ENCODE measurements at places on chromosomes 5 and 9.

GRCh38 chr5:178531786-178532185 is 58.4 kb downstream of the COL23A1 start:
- no peak for DNase-seq

- DNase-seq, result peak; percentile 62
Measured at GRCh38 chr5:134525683-134526482, 413 bp downstream of the JADE2 start.

GRCh38 chr5:172988276-172988675 is 4.7 kb downstream of the ATP6V0E1 start:
- no peak for DNase-seq

DNA sequence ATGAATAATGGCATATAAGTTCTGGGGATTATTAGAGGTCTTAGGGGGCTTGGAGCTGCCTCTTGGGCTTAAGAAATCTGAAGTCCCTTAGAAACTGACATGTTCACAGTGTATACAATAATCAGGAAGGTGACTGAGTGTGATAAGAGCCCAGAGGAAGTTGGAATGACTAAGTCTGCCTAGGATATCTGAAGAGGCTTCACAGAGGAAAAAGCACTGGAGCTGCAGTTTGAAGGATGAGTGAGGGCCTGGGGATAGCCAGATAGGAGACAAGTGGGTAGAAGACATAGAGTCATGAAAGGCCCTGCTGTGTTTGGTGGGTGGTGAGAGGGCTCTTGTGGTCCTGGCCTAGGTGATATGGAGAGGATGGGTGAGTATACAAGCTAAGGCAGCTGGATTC is 8.8 kb downstream of the NEUROG1 start:
- no peak for DNase-seq

GRCh38 chr5:133274597-133274935 is 222.8 kb downstream of the HSPA4 start:
- no peak for DNase-seq

DNA sequence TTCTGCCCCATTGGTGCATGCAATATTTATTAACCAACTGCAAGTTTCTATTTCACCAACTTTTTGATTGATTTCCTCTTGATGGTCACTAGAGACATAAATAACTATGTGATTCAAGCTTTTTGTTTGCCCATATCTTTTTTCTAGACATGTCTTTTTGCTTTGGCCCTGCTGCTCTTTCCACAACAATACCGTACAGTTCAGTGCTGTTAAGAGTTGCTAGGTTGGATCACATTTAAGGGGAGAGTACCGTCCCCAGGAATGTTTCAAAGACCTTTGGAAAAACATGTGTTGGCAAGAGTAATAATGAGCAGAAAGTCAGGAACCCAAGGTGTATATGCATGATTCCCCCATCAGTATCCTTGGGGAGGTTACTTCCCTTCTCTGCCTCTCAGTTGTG is 268.8 kb upstream of the RFX3 start:
- DNase-seq, result no peak

DNA sequence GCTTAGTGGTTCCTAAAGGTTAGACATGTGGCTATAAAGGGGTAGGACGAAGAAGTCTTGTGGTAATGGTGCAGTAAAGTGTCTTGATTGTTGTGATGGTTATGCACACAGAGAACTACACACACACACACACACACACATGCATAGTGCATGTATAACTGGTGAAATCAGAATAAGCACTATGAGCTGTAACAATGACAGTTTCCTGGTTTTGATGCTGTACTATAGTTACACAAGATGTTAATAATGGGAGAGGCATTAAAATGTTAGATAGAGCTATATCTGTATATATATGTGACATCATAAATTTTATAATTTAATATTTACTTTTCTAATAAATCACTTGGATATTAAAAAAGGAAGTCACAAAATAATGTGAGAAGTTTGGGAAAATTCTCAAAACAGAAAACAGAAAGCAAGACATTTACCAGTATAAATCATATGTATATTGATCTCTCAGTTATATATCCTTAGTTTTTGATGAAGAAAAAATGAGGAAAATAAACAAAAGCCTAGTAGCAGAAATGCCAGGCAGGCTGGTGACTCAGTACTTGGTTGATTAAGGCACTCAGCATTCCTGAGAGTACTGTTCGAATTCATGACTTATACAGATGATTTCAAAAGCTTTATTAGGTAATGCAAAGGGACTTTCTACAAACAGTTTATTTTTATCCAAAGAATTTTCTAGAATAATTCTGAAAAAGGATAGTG is 350.5 kb upstream of the DAB2 start:
- DNase-seq, result no peak

- DNase-seq, result no peak
Measured at GRCh38 chr5:73911761-73912393, 285.9 kb downstream of the ARHGEF28 start.

- no peak for DNase-seq
Measured at GRCh38 chr5:79059674-79060073, 9.8 kb downstream of the DMGDH start.

DNA sequence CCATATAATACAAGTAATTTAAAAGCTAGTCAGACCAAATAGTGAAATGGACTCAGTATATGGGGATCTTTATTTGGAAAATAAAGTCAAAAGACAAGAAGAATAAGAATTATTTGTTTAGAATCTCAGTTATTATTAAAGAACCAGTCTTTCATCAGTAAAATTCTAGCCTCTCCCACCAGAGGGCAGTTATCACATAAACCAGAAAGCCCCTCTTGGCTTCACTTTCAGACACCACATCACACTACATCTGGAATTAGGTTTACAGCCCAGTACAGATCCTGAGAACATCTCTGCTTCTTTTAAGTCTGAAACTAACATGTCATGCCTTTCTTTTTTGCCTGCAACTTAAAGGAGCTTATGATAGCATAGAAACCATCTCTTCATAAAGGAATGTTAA is 12.2 kb upstream of the HSPB3 start:
- no peak for DNase-seq

GRCh38 chr9:92637326-92637725 is 32.6 kb downstream of the IPPK start:
- no peak for DNase-seq

DNA sequence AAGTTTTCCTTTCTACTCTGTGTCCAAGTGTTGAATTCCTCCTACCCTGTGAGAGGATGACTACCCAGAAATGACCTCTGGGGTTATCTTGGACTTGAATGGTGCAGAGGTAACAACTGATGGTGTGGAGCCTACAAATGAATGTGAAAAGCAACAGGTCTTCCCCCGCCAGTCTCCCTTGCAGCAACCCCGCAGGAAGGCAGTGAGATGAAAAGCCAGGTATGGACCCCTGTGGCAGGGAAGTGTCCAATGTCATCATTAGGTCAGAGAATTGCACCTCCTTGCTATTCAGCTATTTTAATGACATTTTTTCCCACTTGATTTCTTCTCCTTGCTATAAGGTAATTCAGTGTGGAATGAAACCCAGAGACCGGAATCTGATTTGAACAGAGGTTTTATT is 58.5 kb downstream of the MAT2B start:
- no peak for DNase-seq

- no peak for DNase-seq
Measured at GRCh38 chr5:72917371-72917776, 38.5 kb upstream of the FCHO2 start.

- DNase-seq, result no peak
Measured at GRCh38 chr9:134627417-134628353, 13.9 kb upstream of the COL5A1 start.

GRCh38 chr5:100762108-100762507 is 141.0 kb downstream of the ST8SIA4 start:
- DNase-seq, result no peak

DNA sequence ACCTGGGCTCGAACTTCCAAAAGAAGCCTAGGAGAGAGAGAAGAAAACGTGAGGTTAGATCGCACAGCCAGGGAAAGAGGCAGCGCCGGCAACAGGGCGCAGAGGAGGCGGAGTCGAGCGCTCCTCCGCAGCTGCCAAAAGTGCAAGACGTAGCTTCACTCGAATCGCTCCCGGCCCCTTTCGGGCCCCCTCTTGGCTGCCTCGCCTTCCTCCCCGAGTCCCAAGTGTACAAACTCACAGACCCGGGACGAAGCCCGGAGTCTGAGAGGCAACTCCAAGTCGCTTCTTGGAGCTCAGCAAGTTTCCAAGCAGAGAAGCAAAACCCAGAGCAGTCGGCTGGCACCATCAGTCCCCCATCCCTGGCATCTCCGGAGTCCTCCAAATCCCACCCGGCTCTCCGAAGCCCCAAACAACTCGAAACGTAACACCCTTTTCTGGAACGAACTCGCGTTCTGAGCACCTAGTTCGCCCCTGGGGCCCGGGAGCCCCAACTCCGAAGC is 1.2 kb downstream of the MIER3 start:
- peak; percentile 19 for DNase-seq

DNA sequence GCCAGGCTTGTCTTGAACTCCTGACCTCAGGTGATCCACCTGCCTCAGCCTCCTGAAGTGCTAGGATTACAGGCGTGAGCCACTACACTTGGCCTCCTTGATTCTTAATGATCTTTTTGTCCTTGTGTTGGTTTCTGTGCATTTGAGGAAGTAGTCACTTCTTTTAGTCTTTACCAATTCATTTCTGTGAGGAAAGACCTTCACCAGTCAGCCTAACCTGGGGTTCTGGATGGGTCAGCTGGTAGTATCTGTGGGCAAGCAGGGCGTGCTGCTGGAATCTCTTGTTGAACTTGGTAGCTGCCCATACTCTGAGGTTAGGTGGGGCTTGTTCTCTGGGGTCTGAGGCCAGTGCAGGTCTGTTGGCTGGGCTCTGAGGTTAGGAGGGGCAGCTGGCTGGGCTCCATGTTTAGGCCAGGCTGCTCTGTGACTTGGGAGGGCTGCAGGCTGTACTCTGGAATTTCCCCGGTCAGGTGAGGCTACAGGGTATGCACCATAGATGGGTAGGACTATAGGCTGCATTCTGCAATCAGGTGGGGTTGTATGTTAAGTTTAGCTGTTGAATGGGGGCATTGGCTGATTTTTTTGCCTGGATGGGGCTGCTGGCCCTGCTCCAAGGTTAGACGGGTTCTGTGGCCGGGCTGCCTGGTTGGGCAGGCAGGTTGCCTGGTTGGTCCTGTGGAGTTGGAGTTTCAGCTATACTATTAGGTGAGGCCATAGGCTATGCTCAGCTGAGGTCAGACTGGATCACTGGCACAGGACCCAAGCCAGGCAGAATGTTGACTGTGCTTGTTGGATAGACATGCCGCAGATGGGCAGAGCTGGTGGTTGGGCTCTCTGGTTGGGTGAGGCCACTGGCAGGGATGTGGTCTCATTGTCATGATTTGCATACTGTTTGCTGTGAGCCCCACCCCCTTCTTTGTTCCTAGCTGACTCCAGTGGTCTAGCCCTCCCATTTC is 19.2 kb downstream of the UBAP1 start:
- no peak for DNase-seq

GRCh38 chr5:104355350-104355749 is 792.8 kb upstream of the NUDT12 start:
- DNase-seq, result no peak

GRCh38 chr5:169534311-169534880 is 49.2 kb upstream of the SPDL1 start:
- no peak for DNase-seq

DNA sequence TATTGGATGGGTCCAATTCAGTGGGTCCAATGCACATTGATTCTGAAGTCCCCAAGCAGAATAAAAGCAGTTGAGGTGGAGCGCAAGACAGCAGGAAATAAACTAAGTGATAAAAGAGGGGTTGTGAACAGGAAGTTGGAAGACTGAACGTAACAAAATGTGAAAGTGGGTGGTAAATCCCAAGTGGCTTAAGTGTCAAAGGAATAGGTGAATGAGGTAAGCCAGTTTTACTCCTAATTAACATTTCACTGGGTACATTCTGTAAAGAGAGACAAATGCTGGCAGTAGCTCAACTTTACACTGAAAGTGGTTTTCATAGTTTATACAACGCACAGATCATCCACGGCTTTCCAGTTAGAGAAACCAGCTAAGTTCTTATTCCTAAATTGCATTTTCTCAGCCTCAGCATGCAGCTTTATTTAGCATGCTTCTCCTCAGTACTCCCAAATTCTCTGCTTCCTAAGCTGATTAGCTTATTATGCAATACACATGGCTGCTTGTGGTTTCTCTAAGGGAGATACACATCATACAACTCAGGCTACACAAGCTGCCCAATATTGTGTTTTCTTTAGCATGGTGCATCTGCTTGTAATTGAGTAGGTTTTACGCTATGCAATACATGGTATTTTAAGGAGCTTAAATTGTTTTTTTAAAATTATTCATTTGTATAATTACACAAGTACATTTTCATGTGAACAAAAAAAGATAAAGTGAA is 34.2 kb upstream of the HSD17B4 start:
- no peak for DNase-seq

DNA sequence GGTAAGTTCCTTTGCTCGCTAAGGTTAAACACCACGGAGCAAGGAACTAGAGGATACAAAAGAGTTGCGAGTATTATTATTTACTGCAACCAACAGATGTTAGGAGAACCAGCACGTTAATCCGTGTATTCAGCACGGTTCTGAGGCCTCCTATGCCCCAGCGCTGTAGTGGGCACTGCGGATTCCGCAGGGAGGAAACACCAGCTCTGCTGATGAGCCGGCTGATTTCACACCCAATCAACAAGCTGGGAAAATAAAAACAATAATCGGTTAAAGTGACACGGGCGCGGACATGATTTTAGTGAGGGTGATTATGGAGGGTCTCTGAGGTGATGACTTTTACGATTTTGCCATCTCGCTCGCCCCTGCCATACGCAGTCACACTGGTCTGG is 702 bp upstream of the PRELID2 start:
- no peak for DNase-seq

DNA sequence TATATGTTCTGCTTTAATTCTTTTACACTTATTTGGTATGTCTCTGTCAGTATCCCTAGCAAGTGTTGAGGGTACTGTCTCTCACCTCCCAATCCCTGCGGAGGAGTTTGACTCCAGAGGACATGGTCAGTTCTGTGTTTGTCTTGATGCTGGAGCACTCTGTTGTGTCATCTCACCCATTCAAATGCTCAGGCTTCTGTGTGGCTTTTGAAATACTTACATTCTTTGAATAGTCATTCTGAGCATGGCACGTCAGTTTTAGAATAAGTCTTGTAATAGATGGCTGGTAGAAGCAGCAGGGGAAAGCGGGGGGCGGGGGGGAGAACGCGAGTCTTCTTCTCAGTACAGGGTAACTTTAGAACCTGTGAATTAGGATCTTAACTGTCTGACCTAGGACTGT is 12.3 kb downstream of the MAST4 start:
- DNase-seq, result no peak

DNA sequence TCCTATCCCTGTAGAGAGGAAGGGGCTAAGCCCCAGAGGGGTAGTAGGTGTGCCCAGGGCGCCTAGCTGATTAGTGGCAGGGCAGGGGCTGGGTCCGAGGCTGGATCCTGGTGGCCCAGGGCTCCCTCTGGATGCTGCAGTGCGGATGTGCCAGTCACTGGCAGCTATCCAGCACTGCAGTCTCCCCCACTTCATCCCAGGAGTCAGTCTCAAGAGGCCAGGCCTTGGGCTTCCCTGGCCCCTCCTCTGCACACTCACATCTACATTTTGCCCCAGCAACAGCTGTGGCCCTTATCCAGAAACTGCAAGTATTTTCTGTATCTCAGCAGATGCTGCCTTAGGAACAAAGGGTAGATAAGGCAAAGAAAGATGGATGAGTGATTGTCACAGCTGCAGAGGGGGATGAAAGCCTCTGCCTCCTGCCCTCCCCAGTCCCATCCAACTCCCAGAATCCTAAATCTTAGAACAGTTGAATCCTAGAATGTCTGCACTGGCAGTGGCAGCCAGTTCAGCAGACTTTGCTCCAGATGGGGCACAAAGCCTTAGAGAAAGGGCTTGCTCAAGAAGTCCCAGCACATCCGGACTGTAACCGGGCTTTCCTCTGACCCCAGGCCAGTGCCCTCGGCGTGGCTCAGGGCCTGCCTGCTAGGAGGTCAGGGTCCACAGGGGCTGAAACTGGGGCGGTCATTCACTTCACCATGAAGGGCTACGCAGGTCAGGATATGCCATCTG is 1.6 kb downstream of the ANXA6 start:
- DNase-seq, result no peak

- DNase-seq, result no peak
Measured at GRCh38 chr9:70260007-70260443, 1.2 kb downstream of the SMC5 start.
